ENCODE measurements at places on chromosomes 4 and X. TPM values are rescaled to one million over a fixed set of nuclear protein-coding genes. Genes with fewer than 3 reads are reported as not detected.

The ZDHHC15 gene
- total RNA-seq: not detected

- no peak for DNase-seq
Measured at GRCh38 chr4:24190761-24191695, 301.2 kb upstream of the PPARGC1A start.

DNA sequence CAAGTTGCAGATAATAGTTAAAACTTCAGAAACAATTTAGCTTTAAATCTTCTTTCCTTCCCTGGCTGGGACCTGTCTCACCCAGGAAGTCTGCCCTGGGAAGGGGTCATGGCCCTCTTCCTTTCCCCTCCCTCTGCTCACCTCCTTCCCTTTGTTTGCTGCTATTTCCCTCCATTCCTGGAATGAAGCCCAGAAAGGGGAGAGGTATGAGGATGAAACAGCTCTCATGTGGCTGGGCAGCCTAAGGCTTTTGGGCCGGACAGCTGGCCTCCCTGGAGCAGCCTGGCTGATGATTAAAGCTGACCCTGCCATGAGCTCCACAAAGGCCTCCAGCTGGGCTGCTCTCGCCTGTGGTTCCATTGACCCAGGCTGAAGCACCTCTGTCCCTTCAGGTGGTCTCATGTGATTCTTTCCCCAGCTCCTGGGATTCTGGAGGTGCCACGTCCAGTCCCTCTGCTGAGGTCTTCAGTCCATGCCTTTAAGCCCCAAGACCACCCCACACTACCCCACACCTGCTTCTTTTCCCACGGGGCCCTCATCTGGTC lies 202.1 kb downstream of the PTTG2 start:
- DNase-seq: peak; percentile 90

The MMRN1 gene
- not detected for total RNA-seq

DNA sequence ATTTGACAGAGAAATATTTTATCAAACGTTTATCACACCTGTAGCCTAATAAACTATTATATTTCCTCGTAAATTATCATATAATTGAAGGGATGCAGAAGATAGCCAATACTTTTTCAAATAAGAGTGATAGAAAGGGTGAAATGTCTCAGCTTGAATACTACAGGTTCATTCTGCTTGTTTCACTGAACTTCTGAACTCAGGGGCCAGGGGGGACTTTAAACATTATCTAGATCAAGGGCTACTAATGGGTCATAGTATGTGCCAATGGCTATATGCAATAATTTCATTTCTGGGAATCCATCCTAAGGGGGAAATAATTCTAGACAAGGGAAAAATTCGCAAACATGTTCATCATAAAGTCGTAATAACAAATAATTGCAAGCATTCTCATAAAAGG lies 2.6 kb downstream of the ALPK1 start:
- no peak for DNase-seq

DNA sequence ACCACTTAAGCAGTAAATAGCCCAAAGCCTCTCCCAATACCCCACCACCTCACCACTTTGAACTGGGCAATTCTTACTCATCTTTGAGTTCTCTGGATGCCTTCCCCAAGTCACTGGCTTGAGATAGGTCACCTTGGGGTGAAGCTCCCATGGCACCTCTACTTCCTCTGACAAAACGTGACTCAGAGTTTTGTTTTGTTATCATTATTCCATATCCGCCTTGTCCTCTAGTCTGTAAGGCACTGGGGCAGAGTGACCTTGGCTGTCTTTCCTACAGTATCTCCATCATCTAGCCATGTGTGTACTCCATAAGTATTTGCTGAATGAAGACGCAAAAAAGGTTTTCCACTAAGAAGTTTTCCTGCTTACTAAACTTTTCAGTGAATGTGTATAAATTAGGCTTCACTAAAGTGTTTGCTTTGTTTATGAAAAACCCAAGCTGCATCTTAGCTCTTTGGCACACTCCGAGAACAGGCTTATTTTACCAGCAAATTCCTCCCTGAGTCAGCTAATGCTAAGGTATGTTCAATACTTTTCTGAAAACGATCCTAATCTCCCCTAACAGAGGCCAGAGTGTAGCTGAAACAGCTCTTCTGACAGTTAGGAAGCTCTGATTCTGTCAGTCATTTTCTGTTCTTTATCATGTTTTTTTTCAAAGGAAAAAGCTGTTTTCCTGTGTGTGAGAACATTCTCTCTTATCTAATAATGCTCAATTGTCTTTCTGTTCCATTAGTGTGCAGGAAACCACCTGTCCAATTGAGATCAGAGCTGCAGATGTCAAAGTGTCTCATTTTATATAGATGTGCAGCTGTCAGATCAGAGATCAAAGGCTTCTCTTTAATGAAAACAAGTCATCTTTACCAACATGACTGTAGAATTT lies 30.2 kb upstream of the TSPAN5 start:
- peak; percentile 93 for DNase-seq

DNA sequence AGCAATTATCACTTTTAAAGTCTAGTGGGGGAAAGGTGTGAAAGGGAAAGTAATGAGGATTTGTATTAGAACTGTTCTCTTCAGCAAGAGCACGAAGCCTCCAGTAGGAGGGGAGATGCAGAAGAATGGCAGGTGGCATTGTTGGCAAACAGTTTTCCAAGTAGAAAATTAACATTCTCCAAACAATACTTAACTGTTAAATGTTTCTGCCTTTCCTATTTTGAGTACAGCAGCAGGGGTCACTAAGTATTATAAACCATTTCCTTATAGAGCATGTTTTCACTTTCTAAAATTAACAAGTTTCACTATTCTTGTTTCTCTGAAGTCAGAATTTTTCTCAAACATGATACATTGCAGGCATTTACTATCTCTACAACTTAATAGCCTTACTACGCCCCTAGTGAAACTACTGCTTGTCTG lies 58.7 kb downstream of the LEF1 start:
- DNase-seq: no peak

The STAP1 gene
- not detected for total RNA-seq

GRCh38 chr4:111268769-111269414 lies 646.0 kb upstream of the PITX2 start:
- peak; percentile 59 for DNase-seq

DNA sequence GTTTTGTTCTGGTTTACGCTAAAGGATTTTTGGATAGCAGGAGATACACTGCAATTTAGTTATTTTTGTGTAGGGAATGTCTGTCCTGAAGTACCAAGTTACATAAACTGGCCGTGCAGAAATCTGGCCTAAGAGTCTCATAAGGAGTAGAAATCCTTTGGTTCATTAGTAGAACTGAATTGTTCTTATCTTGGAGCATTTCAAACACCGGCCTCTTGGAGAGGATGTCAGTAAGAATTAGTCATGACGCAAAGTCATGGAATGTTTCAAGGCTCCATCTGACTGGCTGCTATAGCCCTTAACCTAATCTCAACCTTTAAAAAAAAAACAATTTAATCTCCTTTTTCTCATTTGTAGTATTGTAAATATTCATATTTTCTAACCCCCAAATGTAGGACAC lies 15.2 kb downstream of the PDLIM3 start:
- DNase-seq: peak; percentile 36

DNA sequence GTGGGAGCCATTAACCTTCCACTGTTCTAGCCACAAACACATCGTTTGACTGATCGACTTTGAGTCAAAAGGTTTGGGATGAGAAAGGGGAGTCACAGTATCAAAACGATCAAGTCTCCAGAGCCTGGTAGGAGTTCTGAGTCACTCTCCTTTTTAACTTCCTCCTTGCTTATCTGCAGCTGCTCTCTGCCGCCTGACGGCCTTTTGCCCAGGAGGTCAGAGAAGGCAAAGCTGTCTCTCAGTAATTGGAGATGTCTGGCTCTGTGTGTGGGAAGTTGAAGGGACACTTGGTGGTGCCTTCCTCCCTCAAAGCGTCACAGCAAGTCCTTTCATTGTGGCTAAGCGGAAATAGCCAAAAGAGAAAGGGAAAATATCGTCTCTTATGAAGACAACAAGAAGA lies 63.1 kb downstream of the ANOS1 start:
- DNase-seq: peak; percentile 9

DNA sequence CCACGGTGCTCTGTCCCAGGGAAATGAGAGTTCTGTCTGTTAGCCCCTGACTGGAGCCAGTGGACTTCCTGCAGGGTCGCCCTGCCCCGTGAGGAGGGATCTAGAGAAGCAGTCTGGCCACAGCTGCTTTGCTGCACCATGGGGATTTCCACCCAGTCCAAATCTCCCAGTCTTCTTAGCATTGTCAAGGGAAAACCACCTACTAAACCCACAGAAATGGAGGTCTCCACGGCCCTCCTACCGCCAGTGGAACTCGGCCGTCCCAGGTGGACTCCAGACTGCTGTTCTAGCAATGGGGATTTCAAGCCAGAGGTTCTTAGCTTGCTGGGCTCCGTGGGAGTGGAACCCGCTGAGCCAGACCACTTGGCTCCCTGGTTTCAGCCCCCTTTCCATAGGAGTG lies 133.3 kb upstream of the PCDH7 start:
- no peak for DNase-seq

- no peak for DNase-seq
Measured at GRCh38 chr4:94525993-94526728, 74.4 kb downstream of the PDLIM5 start.

DNA sequence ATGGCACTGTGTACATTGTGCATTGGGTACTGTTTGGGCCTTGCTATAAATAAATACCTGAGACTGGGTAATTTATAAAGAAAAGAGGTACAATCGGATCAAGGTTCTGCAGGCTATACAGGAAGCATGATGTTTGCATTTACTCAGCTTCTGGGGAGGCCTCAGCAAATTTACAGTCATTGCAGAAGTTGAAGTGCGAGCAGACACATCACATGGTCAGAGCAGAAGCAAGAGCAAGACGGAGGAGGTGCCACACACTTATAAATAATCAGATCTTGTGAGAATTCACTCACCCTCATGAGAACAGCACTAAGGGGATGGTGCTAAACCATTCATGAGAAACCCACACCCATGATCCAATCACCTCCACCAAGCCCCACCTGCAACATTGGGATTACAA lies 505.0 kb downstream of the ARAP2 start:
- no peak for DNase-seq

- no peak for DNase-seq
Measured at GRCh38 chrX:112687189-112687691, 7.5 kb upstream of the LHFPL1 start.

The TCEAL5 gene
- total RNA-seq: not detected

DNA sequence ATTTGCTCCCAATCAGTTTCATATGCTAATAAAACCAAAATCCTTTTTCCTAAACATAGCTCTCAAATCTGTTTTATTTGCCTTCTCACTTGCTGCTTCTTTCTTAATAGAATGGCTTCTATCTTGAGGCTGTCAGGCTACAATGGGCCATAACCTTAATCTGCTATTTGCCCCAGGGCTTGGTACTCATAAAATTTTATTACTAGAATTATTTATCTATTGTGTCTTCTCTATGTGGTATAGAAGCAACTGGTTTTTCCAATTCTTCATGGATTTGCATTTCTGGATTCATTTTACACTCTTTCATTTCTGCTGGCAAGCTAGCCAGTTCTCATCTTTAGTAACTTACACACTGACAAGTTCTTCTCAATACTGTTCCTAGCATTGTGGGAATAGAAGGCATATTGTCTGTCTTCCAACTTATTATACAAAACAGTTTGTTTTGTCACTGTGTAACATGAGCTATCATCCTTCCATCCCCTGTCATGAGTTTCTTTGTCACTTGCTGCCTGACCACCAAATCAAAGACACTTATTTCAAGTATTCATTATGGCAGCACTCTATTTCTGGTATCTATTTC lies 96.6 kb upstream of the KCNIP4 start:
- no peak for DNase-seq

- DNase-seq: no peak
Measured at GRCh38 chr4:82216219-82216618, 157.6 kb downstream of the HNRNPD start.

- DNase-seq: no peak
Measured at GRCh38 chr4:185213877-185214276, 4.5 kb downstream of the SNX25 start.

The CLTRN gene
- not detected for total RNA-seq

DNA sequence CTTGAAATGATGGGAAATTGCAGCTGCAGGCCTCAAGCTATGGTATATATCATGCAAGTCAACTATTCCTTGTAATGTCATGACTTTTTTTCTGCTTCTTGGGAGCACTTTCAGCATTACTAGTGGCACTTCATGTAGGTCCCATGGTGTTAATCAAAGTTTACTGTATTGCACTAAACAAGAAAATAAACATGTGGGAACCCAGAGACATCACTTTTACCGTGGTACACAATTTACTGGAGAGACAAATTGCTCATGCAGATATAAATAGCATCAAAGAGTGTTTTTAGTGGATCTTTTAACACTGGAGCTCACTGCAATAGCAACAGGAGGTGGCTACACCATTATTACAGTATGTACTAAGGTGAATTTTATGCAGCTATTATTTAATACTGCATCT lies 79.2 kb downstream of the UNC5C start:
- no peak for DNase-seq

DNA sequence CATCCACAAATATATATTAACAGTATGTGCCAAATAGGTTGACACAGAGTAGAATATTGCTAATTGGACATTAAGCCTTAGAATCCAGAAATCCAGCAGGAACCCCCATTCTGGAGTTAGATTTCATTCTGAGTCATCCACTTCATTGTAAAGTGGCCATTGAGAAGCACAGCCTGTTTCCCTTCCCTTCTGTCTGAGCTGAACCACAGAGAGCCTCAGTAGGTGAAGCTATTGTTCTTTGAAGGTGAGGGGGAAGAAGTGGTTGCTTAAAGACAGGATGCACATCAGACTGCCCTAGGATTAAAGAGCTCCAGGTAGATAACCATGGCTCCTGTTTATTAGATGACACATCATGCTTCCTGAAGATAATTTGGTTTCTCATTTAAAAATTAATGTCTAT lies 30.6 kb upstream of the MCF2 start:
- DNase-seq: peak; percentile 1

The RBM47 gene
- total RNA-seq: 2.8 TPM

DNA sequence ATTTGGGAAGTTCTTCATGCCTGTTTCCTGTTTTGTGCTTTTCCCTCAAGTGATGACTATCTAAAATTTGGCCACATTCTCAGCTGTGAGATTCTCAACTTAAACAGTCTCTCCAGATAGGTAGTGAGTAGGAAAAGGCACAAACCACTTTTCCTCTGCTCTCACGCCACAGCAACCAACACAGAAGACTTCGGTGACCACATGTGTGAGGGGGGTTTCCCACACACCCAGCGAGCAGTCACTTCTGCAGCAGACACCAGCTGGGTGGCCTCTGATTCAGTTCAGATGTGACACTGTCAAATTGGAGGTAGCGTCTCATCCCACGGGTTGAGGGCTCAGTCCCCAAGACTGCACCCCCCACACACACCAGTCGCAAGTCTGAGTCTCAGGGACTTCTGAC lies 25.1 kb upstream of the CLDN34 start:
- DNase-seq: no peak

The LINC00632 gene
- 0.48 TPM for total RNA-seq

DNA sequence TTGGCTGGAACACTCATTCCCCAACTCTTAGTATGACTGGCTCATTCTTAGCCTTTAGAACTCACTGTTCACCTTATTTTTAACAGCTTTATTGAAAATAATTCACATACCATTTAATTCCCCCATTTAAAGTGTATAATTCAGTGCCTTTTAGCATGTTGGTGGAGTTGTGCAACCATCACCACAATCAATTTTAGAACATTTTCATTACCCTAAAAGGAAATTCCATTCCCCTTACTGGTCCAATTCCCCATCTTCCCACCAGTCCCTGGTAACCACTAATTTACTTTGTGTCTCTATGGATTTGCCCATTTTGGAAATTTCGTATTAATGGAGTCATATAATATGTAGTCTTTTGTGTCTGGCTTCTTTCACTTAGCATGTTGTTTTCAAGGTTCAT lies 19.7 kb downstream of the NHSL2 start:
- DNase-seq: no peak

The C4orf50 gene
- 0.12 TPM for total RNA-seq

Measured in A172 (cell line).